ENCODE measurements at places on chromosomes 2 and 18.

DNA sequence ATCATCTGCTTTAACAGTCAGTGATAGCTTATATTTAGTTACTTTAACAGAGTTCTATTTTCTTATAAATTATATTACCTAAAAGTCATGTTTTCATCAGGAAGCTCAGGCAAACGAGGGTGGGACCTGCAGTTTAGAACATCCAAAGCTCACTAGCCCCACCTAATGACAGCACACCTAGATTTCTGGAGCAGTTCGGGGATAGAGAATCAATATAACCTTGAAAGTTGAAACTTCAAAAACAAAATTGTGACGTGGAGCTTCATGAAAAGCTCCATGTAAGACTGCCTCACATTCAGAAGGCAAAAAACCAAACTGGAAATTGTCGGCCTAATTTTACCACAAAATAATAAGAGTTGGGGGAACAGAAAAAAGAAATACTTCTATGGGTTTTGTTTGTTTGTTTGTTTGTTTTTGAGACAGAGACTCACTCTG lies 185.9 kb upstream of the CCDC150 start:
- DNase-seq, result peak; percentile 19

DNA sequence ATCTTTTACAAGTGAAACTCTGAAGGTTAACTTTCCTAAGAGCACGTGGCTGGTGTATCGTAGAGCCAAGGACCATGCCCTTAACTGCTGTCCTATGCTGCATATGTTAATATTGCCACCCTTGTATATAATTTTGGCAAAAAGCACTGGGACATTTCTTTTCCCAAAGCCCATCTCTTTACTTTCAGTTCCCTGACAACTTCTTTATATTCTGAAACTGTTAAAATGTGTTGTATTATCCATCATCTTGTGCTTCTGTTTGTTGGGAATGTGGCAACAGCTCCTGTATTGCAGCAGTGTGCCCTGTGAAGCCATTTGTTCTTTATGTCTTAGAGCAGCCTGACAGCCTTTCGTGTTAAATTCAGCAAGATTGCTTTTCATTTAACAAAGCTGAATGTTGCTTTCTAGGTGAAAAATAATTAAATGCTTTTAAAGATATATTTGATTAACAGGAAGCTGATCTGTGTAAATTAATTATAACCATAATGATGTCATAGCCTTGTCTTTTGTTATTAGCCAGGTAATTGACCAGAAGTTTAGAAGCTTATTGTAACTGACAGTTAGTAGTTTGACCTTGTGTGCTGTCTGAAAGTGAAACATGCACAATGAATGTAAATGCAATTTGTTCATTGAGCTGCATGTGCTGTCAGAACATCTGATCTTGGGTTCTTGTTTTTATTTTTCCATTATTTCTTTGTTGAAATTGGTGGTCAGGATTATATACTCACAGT lies 9.7 kb downstream of the RHBDD1 start:
- DNase-seq, result no peak

- no peak for DNase-seq
These were observed 64.4 kb downstream of the LONRF2 start for GRCh38 chr2:100257939-100258338.

DNA sequence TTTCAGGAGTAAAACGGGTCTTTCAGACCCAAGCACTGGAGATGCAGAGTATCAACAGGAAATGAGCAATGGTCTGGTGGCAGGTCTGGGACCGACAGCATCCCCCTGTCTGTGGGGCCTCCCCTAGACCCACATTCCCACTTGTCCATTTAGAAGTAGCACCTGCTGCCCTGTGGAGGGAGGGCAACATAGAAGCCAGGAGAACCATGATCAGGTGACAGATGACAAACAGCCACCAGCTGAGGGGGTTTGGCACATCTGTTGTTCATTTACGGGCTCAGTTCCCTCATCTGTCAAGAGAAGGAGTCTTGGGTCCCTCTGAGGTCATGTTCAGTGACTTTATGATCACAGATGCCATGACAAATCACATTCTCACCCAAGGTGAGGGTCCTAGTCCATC lies 77.9 kb upstream of the SLC66A3 start:
- DNase-seq, result no peak

DNA sequence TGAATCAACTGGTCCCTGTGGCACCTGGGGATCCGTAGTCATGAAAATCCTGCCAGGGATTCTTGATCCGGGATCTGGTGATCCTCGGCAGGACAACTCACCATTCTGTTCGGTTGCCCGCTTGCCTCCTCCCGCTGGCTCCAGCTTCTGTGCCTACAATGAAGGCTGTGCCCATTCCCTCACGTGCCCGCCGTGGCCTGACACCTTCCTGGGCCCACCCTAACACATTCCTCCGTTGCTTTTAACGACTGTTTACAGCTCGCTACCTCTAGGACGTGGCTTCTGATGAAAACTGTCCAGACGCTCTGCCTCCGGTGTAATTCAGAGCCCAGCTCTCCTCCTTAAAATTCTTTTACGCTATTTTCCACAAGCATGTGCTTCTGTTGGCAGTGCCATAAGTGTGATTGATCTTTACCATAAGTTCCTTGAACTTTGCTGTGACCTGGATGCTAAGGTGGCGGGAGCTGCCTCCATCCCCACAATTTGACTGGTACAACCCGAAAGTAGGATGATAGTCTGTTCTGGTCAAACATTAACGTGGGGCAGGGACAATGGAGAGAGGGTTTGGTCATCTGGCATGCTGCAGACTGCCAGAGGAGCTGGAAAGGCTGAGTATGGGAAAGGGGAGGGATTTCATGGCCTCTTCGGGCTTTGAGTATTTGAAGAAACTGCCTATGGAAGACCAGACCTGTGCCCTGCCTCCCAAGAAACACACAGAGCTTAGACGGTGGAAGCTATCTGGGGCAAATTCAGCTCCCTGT lies 206.8 kb upstream of the TNP1 start:
- no peak for DNase-seq

- DNase-seq, result no peak
These were observed 10.0 kb downstream of the RAPGEF4 start for GRCh38 chr2:172745636-172746035.

DNA sequence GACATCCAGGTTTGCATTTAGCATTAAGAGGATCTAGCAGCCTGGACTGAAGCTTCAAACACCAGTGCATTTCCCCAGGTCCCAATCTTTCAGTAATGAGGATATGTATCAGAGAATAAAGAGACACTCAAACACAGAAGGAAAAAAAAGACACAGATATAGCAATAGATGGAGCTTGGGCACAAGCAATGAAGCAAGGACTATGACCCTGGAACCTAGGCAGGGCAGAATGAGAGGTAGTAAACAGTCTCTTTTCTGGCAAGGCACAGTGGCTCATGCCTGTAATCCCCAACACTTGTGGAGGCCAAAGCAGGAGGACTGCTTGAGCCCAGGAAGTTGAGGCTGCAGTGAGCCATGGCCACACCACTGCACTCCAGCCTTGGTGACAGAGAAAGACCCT lies 80.7 kb upstream of the HNRNPA3 start:
- no peak for DNase-seq

- DNase-seq, result no peak
These were observed 88.2 kb downstream of the DTNB start for GRCh38 chr2:25585189-25585588.

DNA sequence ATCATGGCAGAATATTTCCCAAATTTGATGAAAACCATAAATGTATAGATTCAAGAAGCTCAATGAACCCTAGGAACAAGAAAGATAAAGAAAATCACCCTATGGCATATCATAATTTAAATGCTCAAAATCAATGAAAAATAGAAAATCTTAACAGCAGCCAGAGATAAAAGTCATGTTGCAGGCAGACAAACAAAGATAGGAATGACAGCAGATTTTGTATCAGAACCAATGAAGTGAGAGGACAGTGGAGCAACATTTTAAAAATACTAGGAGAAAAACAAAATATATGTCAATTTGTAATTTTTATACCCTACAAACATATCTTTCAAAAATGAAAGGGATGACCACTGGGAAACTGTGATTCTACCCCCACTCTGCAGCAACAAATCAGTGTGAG lies 203.3 kb downstream of the PIEZO2 start:
- no peak for DNase-seq

DNA sequence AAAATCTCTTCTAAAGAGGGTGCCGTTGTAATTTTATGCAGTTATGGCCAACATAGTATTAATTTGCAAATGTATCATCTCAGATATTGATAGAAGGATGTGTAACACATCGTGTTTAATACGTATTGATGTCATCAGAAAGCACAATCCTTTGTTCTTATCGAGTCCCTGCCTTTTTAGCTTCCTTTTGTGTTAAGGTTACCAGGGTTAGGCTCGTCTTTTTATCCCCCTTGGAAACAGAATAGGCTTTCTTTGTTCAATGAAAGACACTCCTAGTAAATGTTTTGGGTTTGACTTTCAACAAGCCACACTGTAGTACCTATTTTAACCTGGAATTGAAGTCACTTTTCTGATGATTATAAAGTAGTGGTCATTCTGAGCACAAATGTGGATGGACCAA lies 136.2 kb downstream of the WDR7 start:
- DNase-seq, result no peak

GRCh38 chr18:67597759-67598158 lies 81.2 kb upstream of the DSEL start:
- peak; percentile 2 for DNase-seq

- no peak for DNase-seq
These were observed 44.5 kb downstream of the PDIA6 start for GRCh38 chr2:10768063-10768507.

GRCh38 chr2:9434489-9434888 lies 11.0 kb downstream of the CPSF3 start:
- no peak for DNase-seq

GRCh38 chr18:8056723-8057122 lies 489.6 kb downstream of the PTPRM start:
- no peak for DNase-seq
